T-cell (primary cell): ENCODE measurements at places on chromosomes 3 and 15.

GRCh38 chr3:43260412-43260811 lies 25.9 kb upstream of the SNRK start:
- no peak for DNase-seq

- DNase-seq, result no peak
Observed at GRCh38 chr15:66964111-66964738, 101.2 kb upstream of the SMAD3 start.

DNA sequence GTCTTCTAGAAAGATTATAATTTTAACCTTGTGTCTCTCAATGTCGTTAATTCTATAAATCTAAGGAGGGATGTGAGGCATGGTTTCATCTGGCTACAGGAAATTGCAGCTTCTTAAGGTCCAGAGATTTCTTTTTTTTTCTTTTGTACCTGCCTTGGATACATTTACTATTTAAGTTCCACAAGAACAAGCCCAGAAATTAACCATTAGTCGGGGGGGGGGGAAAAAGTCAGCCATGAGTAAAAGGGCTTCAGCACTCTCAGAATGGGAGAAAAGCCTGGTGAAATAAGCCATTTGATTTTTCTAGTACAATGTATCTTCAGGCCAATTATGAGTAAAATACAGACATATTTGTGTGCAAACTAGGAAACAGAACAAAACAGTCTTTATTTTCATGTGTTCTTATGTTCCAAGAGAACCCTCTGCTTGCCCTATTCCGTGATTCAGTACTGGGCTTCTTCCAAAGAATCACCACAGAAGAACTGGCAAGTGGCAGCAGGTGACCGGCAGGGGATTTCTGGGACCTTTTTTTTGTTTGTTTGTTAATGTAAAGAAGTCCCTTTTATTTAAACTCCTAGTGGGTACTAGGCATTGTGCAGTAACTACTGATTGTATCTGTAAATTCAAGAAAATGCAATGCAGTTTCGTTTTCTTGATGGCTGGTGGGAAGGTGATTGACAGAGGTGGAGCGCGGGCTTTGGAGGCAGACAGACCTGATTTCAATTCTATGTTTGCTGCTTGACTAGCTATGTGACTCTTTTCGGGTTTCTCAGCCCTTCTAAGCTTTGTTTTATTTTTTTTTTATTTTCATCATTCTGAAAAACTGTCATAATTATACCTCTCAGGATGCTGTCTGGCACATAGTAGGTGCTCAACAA lies 82.5 kb downstream of the PEX5L start:
- no peak for DNase-seq

DNA sequence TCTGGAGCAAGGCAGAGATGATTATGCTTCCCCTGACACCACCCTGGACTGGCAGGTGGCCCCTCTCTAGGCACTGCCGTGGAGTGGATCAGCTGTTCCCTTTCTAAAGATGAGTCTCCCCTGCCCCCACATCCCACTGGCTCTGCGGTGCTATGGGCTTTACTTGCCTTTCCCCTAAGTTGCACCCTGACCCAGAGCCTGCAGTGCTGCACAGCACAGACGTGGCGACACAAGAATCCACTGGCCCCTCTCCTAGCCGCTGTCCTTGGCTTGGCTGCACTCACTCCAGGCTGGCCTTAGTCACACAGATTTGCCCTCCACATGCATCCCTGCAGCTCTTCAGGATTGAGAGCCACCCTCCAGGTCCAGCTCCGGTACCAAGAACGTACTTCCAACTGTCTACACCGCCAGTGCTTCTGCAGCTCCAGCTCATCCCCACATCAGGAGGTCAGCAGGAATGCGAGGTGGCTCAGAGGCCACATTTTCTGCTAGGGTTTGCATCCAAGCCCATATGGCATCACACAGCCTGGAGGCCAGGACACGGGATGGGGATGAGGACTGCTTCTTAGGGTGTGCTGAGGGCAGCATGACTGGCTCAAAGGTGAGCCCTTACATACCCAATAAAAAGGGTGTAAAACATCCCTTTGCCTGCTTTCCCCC lies 82.4 kb upstream of the RASGRF1 start:
- no peak for DNase-seq

DNA sequence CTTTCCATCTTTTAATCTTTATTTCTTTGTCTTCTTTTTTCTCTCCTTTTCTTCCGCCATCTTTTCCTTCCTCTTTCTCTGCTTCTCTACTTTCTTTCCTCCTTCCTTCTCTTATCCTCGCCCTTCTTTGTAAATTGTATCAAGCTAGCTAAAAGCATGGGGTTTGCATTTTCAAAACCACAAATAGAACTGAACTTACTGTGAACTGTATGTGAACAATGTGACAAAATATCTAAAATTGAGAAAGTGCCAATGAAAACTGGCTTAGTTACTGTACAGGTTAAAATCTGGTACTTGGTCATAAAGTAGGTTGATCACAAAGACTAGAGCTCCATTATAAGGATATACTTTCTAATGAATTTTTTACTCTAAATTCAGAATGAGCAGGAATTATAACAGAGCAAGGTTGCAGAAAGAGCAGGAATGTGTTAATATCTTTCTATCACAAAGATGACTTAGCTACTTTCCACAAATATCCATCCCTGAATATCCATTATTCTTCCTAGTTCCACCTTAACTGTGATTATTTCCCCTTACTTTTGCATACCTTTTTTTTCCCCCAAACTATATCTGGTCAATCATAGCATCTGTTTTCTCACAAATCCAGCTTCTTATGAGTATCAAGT lies 122.4 kb downstream of the LSAMP start:
- DNase-seq, result no peak

- DNase-seq, result no peak
Observed at GRCh38 chr3:53823956-53824657, 22.1 kb downstream of the CHDH start.

DNA sequence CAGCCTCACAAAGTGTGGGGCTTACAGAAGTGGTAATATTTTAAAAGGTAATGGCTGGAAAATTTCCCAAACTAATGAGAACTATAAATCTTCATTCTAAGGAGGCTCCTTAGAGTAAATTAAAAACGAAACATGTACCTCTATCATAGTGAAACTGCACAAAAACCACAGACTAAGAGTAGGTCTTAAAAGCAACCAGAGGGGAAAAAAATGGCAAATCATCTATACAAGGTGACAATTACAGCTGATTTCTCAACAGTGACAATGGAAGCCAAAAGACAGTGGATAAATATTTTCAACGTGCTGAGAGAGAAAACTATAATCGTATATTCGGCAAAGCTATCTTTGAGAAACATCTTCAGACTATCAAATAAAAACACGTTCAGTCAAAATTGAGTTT lies 20.6 kb downstream of the HEG1 start:
- DNase-seq, result no peak

DNA sequence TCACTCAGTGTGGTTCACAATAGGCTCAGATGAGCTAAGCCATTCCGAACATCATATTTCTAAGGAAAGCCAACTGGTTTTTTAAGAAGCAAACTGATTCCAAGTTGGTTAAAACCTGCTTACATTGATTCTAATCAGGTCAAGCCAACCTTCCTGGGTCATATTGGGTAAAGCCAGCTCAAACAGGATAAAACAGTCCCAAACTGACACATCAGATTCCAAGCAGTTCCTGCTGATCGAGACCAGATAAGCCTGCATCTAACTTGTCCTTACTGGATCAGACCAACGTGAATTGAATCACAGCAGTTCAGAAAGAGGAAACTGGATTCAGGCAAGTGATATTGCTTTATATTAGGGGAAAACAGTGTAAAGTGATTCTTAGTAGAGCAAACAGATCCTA lies 18.6 kb upstream of the THSD4 start:
- no peak for DNase-seq

- no peak for DNase-seq
Observed at GRCh38 chr15:94400526-94401298, 169.4 kb downstream of the MCTP2 start.

- no peak for DNase-seq
Observed at GRCh38 chr3:70057426-70057825, 57.9 kb downstream of the SAMMSON start.

- DNase-seq, result no peak
Observed at GRCh38 chr3:167480748-167481147, 6.9 kb upstream of the SERPINI2 start.

DNA sequence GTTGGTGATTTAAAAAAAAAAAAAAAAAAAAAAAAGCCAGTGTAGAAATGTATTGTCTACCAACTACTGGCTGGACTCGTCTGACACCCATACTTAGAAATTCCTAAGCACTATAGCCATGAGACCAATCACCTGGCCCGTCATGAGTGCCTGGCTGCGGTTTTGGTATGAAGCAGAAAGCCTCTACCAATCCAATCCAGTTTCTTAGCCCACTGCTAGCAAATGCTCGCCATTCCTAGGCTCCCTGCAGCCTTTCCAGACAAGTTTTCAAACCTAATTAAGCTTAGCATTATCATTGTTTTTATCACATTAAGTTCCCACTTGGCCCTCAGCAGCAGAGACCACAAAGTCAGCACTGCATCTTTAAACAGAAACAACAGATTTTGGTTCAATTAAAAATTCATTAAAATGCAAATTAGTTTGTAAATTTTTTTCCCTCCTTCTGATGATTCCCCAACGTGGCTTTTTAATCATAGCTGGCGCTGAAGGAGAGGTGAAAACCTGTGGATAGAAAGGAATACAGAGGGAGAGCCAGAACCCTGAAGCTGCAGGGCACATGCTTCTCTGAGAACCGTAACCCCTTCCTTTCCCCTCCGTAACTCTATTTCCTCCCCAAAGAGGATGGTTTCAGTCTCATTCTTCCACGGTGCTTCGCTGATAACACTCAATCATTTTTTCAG lies 32.2 kb upstream of the ST8SIA2 start:
- no peak for DNase-seq

- no peak for DNase-seq
Observed at GRCh38 chr3:152910211-152910610, 75.3 kb downstream of the P2RY1 start.

GRCh38 chr3:45693941-45694521 lies 4.8 kb downstream of the SACM1L start:
- peak; percentile 27 for DNase-seq

DNA sequence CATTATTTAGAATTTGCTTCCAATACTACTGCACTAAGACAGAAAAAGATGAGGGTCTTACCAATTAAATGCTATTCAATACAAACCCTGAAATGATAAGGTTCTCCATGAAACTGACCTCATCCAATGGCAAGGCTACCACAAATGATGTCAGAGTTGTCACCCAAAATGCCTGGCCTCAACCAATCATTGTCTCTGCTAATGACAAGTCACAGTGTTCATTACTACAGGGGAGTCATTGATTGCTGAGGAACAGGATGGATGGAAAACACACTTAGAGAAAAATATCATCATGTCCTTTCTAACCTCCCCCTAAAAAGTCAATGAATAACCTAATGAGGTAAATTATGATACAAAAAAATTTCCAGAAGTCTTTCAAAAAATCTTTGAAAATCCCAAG lies 91.0 kb downstream of the FOXP1 start:
- DNase-seq, result peak; percentile 77

GRCh38 chr3:11128682-11129632 lies 25.3 kb upstream of the HRH1 start:
- DNase-seq, result no peak

DNA sequence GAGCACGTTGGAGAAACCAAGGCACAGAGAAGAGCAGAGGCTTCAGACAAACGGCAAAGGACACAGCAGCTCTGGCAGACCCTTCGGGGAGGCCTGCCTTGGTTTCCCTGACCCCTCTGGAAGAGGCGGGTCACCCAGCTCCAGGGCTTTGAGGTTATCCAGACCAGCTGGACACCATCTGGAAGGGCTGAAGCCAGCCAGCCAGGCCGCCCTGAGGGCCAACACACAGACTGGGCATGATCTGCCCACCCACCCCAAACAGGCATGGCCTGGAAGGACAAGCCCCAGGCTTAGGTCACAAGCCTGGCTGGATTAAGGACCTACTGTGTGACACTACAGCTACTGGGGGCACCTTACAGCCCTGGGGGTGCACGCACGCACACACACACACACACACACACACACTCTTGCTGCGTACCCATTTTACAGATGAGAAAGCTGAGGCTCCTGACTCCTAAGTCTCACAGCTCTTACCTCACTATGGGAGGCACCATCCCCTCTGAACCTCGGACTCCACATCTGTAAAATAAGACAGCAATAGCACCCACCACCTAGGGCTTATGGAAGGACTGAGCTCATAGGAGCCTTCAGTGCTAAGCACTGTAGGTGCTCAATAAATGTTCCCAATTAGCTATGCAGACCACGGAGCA lies 10.8 kb downstream of the PLXND1 start:
- DNase-seq, result no peak

GRCh38 chr3:139764936-139765335 lies 87.2 kb upstream of the NMNAT3 start:
- no peak for DNase-seq

DNA sequence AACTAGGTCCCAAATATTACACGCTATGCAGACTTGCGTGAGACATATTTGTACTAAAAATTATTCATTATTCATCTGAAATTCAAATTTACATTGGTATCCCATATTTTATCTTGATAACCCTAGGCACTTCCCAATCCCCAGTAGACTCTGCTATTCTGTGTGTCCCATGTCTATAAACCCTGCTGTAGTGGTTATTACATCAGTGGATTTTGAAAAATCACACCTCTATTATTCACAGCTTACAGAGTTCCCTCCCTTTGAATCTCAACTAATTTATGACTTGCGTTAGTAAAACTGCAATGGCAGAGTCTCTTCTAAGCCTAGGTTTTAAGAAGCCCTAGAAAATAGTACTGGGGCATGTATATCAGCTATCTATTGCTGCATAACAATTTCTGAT lies 54.3 kb downstream of the TRIM69 start:
- no peak for DNase-seq

DNA sequence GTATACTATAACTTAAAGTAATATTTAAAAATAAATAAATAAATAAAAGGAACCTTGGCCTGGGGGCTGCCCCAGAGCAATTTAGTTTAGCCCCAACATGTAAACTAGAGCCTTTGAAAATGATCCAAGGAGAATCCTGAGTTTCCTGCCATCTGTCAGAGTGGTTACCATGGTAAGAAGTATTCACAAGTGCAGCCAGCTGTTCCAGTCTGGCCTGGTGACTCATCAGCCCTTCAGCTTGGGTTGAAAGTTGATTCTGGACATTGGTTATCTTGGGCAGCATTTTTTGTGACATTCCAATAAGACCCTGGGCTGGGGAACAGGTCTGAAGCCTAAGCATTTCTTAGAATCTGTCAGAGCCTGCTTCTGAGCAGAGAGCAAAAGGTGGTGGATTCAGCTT lies 72.7 kb upstream of the LRTM1 start:
- no peak for DNase-seq

DNA sequence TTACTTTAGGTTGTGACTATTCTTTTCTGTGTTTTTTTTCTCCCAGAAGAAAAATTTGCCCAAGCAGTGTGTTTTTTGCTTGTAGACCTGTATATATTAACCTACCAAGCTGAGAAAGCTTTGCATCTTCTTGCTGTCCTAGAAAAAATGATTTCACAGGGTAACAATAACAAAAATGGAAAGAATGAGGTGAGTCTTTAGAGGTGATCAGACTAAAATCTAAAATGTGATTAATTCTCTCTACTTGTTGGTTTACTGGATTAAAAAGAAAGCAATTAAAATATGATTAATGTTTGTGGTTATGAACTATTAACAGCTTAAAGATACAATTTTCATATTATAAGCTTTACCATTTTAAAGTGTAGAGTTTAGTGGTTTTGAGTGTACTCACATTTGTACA lies 28.2 kb downstream of the CNOT10 start:
- DNase-seq, result no peak
